T-helper 9 cell (primary cell): ENCODE measurements at places on chromosomes 12 and 14.

GRCh38 chr14:42633504-42634095 is 1026.9 kb downstream of the LRFN5 start:
- no peak for DNase-seq

- no peak for DNase-seq
Measured at GRCh38 chr14:77378701-77379100, 1.5 kb downstream of the SAMD15 start.

- DNase-seq: no peak
Measured at GRCh38 chr12:58104351-58104755, 163.0 kb downstream of the ATP23 start.

DNA sequence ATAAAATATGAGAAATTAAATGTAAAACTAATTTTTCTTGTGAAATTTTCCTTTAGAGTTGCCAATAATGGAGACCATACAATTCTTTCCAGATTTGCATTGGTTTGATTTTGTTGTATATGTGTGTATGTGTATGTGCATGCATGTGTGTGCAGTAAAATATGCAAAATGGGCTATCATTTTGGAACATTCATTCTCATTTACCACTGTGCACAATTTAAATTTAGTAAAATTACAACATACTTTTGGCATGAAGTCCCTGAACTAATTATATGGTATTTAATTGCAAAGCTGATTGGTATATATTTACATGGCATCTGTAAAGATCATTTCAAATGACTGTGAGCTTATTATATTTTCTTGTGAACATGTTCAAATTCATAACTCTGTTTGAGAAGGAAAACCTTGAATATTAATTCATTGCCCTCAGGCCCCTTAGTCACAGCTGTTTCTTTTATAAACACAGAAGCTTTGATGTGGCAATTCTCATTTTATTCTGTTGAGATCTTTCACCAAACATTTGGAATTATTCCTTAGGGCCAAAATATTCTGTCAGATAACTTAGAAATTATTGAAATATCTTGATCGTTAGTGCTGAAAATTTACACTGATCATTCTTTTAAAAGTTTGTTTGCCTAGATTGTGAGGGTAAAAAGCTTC is 17.6 kb downstream of the KERA start:
- no peak for DNase-seq

- DNase-seq: no peak
Measured at GRCh38 chr12:103387385-103387784, 108.4 kb downstream of the C12orf42 start.

DNA sequence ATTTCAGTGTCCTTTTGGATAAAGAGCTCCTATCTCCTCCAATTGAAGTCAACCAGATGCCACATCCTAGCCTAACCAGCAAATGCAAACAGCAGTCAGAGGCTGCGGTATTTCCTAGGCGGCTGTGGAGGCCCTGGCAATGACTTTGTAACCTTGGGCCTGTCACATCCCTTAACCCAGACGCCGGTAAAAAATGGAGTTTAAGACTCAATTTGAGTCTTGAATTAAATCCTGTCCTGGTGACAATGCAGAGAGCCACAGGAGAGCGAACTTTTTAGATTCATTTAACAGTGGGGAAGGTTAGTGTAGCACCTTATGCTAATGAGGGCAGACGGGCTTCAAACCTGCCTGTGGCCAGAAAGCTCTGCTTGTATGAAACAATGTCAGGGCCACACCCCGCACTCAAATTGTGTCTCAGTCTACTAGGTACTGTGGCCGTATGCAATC is 1.3 kb downstream of the C12orf75 start:
- DNase-seq: no peak
